ENCODE measurements at places on chromosomes 6 and 20.

- no peak for DNase-seq
These were observed 125.6 kb downstream of the BCAS1 start for GRCh38 chr20:53944796-53945195.

DNA sequence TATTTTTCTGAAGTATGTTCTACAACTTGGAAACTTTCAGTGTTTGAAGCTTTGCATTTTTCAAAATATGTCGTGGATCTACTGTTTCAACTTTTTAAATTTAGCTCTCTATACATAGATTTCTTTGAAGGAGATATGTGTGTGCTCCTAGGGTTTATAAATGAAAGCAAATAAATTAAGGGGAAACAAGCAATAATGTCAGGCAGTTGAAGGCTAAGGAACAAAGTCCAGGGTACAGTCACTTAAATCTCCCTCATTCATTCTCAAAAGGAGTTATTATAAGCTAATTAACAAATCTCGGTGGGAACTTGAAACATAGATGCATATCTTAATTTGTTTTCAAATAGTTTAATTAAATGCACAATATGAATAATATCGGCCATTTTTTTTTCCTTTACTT, 79.4 kb downstream of the SAMD5 start:
- DNase-seq, result no peak

GRCh38 chr20:58891718-58892140, 39.2 kb downstream of the GNAS start:
- DNase-seq, result peak; percentile 43

GRCh38 chr6:13405961-13406477, 77.7 kb upstream of the TBC1D7 start:
- DNase-seq, result no peak

DNA sequence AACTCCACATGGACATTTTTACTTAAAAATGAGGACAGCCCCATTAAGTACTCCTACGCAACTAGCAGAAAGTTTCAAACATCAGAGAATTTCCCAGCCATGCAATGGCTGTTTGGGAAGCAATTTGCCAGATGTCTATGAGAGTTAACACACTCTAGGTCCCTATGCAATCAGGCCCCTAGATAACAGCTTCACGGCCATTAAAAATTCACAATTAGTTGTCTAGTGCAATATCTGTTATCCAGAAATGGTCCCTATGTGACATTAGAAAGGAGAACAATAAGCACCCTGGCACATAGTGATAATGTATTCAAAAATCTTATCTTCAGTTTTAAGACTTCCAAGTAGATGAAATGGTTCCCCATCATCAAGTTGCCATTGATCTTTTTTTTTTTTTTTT, 174.3 kb upstream of the NRSN1 start:
- DNase-seq, result no peak

DNA sequence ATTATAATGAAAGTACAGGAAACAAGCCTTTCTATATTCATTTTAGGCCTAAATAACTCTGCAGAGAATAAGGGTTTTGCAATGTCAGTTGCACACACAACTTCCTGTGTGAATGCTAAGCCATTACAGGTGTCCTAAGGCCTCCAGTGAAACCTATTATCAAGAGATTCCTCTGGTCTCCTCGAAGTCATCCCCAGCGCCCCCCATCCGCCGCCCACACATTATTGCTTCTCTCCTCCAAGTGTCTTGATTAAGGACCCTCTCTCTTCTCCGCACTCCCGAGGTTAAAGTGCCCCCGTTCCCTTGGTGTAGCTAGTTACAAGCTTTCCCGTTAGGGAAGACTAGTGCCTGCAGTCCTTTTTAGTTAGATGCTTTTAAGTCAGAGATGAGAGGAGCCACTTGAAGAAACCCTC, 1.3 kb downstream of the HIVEP2 start:
- DNase-seq, result no peak

GRCh38 chr20:59365611-59366285, 65.3 kb downstream of the EDN3 start:
- no peak for DNase-seq

- no peak for DNase-seq
These were observed 74.3 kb downstream of the CD40 start for GRCh38 chr20:46192376-46192944.

DNA sequence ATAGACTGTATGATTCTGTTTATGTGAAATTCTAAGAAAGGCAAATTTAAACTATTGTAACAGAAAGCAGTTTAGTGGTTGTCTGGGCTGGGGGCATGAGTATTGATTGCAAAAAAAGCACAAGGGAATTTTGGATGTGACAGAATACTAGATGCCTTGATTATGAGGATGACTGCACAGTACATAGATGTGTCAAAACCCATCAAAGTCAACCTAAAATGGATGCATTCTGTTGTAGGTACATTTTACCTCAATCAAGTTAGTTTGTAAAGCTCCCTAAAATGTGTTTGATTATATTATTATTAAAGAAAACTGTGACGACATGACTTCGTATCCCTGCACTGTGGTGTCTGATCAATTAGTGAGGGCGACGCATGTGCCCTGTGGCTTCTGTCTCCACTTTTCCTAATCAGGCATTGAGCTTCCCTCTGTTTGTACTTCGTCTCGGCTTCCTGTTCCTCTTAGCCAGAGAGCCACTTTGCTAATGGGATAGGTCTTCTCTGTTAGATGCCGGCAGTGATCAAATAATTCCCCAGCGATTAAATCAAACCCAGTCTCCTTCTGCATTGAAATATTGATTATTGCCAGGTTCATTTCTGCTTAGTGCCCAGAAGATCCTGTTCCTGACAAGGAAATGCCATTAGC, 118.3 kb upstream of the GGTLC1 start:
- DNase-seq, result no peak

GRCh38 chr6:33990061-33990541, 155.8 kb downstream of the GRM4 start:
- no peak for DNase-seq

GRCh38 chr6:28258877-28259777, at the start of gene NKAPL:
TSS of gene NKAPL (plus strand) at chr6:28259297. CDS start at chr6:28259372, 75 bp downstream.
- peak; percentile 25 for DNase-seq
